Panc1 (cell line): ENCODE measurements at places on chromosomes 6 and 20.

GRCh38 chr20:17504066-17504897 is 26.9 kb downstream of the BFSP1 start:
- no peak for DNase-seq

DNA sequence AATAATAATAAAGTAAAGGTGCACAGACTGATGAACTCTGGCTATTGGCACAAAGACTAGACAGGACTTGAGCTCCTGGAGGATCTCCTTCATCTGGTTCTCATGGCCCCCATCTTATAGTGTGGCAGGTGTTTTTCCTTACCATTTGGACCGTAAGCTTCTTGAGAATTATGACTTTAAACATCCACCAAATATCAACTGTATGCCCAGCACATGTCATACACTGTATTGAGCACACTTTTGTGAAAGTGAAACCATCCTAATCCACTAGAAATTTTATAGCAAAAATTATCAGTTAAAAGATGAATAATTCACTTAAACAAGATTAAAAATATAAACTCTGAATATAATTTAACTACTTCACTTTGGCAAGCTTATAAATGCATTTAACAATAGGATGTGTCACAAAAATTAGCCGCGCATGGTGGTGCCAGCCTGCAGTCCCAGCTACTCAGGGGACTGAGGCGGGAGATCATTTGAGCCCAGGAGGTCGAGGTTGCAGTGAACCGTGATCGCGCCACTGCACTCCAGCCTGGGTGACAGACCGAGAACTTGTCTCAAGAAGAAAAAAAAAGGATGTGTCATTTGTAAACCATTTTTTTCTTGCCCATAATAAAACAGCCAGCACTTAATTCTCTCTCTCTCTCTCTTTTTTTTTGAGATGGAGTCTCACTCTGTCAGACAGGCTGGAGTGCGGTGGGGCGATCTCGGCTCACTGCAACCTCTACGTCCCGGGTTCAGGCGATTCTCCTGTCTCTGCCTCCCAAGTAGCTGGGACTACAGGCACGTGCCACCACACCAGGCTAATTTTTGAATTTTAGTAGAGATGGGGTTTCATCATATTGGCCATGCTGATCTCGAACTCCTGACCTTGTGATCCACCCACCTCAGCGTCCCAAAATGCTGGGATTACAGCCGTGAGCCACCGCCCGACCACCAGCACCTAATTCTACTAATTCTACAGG is 9.1 kb downstream of the HIVEP2 start:
- DNase-seq: no peak

DNA sequence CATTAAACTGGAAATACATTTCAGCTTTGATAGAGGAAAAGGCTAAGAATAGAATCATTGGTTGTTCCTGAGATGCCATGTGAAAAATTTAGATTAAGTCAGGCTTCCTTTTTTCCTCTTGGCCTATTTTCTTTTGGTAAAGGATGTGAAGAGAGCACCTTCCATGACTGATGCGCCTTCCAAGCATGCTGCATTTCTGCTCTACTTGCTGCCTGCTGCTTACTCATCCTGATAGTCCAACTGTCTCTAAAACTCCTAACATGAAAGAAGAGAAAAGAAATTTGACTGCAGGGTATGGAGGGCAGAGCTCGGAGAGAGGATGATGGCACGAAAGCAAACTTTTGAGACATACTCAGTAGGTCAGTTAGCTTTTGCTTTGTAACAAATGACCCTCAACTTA is 28.8 kb downstream of the SNAP25 start:
- no peak for DNase-seq

- DNase-seq: no peak
These were observed 930.0 kb upstream of the SLC35B3 start for GRCh38 chr6:9365378-9365777.

- no peak for DNase-seq
These were observed 12.2 kb upstream of the TAF8 start for GRCh38 chr6:42038163-42038562.

DNA sequence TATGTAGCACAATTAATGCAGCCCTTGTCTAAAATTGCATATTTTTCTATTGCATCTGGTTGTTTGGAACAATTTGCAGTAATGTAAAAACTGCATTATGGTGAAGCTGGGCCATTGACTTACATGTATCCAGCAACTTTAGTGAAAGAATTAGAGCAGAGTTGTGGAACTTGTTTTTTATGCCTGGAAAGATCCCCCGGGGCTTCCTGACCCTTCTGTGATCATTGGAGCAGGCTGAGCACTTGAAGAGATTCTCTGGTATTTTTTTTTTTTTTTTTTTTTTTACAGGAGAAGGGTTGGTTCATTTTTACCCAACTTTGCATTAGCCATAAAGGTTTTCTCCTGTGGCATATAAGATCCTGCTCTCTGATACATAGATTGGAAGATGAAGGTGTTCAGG is 45.0 kb downstream of the LIN28B start:
- no peak for DNase-seq

- DNase-seq: no peak
These were observed 21.4 kb downstream of the CDYL start for GRCh38 chr6:4797587-4797986.

- no peak for DNase-seq
These were observed 127.4 kb upstream of the HCRTR2 start for GRCh38 chr6:55046869-55047422.

DNA sequence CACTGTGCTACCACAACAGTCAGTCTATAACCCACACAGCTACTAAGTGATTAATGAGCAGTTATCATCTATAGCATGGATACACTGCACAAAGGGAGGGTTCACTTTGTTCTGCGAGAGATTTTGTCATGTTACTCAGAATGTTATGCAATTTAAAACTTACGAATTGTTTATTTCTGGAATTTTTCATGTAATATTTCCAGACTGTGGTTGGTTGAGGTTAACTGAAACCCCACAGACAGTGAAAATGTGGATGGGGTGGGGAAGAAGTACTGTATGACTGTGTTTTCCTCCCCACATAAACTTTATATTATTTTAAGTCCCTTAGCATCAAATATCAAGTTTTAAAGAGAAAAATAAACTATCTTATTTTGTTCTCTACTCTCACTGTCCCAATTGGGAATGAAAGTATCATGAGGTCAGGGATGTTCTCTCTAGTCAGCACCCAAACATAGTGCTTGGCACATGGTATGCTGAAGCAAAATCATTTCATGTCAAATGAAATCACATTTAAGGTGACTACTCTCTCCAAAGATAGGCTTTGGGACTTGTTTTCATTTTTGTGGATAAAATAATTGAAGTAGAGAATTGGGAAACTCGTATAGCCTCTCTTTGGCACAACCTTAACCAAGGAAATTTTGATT is 25.4 kb downstream of the DOP1A start:
- no peak for DNase-seq

DNA sequence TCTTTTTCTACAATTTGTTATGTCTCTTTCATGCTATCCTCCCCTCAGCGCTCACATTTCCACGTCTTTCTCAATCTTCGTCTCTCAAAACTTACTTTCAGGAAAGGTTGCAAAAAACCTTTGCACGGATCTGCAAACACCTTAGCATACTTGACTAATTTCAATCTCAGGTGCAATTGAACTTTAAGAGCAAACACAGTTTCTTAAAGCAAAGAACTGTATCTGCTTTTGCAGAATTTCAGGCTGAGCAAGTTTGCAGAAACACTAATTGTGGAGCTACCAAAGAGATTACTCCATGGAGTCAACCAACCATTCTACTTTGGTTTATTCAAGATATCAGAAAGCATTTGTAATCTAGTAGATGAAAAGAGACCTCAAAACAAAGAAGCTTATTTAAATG is 668.2 kb upstream of the MARCKS start:
- DNase-seq: no peak

DNA sequence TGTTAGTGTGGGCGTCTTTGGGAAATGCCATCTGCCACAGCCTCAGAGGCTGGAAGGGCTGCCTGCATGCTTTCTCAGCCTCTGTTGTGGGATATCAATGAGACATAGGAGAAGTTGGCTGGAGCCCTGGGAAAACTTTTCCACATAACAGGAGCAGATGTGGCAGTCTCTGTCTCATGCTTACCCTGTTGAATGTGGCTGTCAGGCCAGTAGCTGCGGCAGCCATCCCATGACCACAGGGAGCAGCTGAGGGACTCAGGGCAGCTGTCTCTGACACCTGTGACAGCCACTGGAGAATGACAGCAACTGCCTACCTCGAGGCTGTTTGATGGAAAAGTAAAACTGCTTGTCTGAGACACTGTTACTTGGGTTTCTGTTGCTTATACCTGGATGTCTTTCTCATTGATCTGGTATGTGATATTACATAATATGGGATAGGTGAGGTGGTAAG is 64.4 kb downstream of the TULP4 start:
- DNase-seq: no peak

DNA sequence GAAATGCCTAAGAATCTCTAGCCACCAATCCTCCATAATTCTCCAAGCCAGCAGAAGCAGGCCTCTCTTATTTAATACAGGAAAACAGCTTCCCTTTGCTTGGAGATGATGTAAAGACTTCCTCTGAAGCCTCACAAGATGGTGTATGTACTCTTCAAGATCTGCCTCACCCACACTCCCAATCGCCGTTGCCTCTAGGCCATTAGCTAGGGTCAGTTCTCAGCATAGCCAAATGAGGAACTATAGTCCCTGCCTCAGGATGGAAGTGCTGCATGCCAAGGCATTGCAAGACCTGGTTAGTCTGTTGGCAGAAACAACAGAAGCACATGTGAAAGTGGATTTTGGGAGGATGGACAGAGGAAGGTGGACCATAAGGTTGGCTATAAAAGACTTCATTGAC is 139.1 kb downstream of the SCML4 start:
- no peak for DNase-seq

GRCh38 chr6:42251911-42252637 is 34.4 kb upstream of the MRPS10 start:
- DNase-seq: no peak

GRCh38 chr6:32224696-32225095 is 829 bp upstream of the NOTCH4 start:
- DNase-seq: no peak

DNA sequence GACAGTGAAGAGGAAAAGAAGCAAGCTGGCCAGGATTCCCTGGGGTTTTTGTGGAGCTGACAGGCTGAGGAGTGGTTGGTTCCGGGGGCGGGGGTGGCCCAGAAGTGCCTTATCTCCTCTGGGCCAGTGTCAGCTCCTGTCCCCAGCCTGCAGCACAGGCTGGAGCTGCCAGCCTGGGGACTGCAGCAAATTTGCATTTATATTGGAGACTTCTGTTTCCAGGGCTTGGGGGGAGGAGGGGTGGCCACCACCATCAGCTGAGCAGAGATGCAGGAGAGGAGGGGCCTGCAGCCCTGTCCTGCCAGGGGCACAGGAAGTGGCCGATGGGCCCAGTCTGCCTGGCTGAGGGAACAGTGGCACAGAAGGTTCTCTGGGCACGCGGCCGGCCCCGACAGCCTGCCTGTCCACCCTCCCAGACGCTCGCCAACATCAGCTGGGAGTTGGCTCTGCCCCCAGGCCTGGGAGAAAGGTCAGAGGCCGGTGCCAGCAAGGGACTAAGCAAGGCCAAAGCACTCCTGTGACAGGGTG is 24.3 kb upstream of the SCRT2 start:
- DNase-seq: no peak

DNA sequence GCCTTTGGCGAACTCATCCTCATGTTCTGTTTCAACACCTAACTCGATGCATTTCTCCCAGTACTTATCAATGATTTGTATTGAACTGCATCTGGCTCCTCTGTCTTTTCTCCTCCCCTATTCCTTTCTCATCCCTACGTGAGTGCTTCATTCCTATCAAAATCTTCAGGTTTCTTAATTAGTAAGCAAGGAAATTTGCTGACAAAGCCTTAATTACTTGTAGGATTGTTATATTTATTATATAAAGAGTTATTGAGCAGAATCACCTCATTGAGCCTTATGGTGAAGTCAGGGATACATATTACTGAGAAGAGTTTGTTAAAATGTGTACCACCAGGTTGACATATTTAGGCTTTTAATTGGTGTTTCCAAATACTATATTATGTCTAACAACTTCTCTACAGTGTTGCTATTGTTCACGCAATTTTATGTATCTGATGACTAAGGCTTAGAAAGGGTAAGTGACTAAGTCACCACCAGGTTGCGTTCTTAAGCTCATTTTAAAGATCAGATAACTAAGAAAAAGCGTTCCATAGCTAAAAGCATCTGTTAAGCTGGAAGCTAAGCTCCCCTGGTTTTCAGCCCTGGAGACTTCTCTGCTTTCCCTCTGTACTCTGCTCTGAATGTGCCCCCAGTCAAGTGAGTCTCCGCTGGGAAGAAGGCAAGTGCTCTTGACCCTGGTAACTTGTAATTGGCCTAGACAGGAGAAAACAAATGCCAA is 18.9 kb downstream of the SCGN start:
- DNase-seq: no peak

DNA sequence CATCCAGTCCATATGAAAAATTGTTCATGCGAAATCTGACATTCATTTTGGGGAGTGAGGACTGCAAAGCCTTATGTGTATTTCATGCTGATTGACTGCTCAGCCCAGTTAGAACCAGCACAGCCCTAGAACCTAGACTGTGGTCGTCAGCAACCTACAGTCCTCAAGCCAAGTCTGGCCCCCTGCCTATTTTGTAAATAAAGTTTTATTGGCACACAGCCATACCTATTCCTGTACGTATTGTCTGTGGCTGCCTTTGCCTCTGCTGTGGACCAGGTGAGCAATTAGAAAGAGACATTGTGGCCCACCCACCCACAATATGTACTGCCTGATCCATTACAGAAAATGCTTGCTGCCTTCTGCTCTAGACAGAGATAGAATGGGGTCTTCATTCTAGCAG is 391.0 kb downstream of the TAF4 start:
- DNase-seq: no peak

DNA sequence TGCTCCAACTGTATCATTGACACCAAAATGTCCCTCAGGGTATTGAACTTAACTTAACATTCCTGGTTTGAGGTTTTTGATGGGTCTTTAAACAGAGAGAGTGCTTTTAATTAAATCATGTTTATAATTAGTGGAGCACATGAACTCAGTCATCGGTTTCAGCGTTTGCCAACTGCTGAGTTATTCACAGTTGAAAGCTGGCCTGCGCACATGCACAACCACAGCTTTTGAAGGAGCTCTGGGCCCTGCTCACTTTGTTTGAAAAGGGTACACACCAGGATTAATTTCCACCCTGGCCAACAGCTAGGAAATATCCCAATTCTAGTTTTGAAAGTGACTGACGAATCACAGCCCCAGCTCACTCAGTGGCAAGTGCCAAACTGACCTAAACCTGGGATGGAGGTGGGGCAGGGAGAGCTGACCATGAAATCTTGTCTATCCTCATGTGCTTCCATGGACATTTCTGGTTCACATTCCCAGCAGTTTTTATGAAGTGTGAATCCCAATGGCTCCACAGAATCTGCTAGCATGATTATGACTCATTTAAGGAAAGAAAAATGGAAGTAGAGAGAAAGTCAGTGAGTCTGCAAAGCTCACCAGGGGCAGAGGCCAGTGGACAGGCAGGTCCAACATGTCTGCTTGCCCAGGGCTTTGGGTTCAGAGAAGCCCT is 247.8 kb downstream of the FNDC1 start:
- no peak for DNase-seq

DNA sequence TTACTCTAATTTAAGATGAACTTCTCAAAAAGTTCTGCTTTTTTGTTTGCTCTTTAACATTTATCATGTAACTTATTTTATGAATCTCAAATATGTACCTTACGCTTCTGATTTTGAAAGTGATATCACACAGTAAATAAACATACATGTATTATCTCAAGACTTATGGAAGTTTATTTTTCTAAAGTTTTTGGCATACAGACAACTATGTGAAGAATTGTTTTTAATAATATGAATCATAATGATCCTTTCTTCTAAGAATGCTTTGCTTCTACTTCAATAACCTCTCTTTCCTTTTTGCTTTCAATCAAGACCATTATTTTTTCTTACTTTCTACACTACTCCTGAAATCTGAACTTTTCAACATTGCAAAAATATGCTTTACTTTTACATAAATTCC is 816.4 kb downstream of the EYS start:
- DNase-seq: no peak

GRCh38 chr20:24309596-24309995 is 159.8 kb upstream of the SYNDIG1 start:
- no peak for DNase-seq
